AG20443 (cell line): ENCODE measurements at places on chromosomes 3 and 15.
A peak's percentile ranks its signal among the peaks of the same experiment; 100 is the strongest.

DNA sequence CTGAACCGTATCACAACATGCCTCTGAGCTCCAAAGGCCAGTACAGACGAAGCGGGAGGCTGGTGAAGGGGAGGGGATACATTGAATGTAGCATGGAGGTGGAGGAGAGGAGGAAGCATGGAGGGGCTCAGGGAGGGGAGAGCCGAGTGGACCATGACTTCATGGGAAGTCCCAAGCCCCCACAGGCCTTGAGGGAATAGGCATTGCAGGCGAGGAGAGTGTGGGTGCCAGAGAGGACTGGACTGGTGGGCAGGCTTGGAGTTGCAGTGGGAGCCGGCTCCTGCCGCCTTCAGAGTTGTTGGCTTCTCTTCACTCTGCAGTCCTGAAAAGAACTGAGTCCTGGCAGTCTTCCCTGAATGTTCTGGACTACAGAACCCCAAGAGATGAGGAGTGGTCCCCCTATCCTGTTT lies 3.3 kb upstream of the RNU6-1 start:
- no peak for DNase-seq

GRCh38 chr15:49265911-49266310 lies 95.9 kb downstream of the GALK2 start:
- DNase-seq, result no peak

DNA sequence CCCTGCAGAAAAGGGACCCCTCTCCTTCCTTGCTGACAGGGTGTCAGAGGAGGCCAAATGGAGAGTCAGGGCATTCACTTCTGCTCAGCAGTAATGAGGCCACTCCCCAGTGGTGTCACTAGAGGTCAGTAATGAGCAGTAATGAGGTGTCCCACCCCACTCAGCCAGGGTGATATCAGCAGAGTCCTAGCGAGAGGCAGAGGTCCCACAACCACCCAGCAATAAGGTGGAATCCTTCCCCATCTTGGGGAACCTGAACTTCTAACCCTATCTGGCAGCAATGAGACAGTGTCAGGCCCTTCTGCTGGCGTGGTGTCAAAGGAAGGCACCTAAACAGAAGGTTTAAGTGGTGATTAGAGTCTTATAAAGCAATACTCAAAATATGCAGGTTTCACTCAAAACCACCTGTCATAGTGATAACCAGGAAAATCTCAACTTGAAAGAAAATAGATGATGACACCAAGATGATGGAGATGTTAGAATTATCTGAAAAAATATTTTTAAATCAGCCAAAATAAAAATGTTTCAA lies 12.9 kb downstream of the OCA2 start:
- DNase-seq, result peak; percentile 85

DNA sequence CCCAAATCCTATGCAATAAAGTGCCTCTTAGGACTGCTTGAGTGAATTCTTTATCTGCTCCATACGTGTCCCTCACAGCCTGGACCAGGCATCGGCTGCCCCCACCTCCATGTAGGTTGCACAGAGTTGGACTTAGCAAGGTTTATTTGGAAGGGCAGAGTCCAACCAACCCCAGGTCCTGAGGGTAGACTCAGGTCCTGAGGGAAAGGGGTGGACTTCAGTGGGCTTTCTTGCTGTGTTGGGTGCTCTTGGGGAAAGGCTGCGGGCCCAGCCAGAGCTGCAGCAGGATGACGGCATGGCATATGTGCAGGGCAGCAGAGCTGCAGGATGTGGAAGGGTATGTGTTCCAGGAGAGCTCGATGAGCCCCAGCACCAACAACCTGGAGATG lies 6.5 kb downstream of the ALG3 start:
- no peak for DNase-seq

GRCh38 chr3:50259432-50260026 lies 9.4 kb upstream of the SEMA3B start:
- no peak for DNase-seq

- DNase-seq, result peak; percentile 82
These were observed 9.7 kb downstream of the STOML1 start for GRCh38 chr15:73982222-73982962.

- DNase-seq, result no peak
These were observed 32.5 kb downstream of the NME9 start for GRCh38 chr3:138297059-138297607.

DNA sequence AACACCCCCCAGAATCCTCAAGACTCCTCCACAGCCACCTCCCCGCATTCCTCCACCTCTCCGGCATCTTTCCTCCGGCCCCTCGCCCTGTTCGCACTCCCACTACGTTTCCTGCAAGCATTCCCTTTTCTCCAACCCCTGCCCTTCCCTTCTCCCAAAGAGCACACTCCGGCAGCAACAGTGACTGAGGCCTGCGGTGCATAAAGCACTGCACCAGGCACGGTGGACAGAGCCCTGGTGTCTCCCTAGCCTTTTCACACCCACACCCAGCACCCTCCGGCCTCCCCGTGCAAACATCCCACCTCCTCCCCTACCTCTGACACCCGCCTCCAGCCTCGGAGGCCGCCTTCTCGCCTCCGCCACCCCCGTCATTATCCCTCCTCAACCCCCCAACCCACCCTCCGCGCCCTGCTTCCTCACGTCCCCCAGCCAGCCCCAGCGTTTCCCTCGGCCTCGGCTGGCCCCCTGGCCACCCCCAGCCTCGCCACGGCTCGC lies 577 bp downstream of the ZNF148 start:
- DNase-seq, result peak; percentile 59

DNA sequence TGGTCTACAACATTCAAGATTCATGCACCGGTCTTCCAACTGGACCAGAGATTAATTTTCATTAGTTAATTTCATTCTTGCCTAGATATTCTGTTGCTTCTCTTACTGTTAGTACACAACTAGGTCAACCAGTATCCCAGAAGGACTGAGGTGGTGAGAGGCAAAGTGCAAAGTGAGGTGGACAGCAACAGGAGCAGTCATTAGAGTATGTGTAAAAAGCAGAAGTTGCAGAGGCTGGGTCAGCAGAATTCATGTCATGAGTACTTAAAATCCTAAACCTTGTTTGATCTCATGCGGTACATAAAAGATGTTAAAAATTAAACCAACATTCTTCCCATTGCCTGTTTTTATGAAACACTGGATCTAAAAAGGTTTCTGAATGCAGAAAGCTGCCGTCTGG lies 46.7 kb downstream of the PARP14 start:
- no peak for DNase-seq

DNA sequence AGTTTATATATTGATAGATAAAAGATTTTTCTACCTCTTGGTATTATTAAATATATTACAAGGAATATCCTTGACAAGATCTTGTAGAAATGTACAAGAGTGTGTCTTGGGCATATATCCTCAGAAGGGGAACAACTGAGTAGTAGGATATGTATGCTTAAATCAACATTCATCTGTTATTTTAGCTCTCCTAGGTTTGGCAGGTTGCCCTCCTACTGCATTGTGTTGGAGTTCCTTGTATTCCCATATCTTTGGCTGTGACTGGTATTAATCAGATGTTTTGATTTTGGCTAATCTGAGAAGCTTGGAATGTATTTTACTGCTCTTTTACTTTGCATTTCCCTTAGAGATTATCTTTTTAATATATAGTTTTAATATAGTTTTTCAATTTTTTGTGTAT lies 4.6 kb downstream of the MYRIP start:
- DNase-seq, result no peak

DNA sequence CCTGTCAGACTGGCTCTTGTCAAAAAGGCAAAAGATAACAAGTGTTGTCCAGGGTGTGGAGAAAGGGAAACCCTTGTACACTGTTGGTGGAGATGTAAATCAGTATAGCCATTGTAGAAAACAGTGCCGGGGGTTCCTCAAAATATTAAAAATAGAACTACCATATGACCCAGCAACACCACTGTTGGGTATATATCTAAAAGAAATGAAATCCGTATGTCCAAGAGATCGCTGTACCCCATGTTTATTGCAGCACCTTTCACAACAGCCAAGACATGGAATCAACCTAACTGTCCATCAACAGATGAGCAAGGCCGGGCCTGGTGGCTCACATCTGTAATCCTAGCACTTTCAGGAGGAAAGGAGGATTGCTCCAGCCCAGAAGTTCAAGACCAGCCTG lies 6.2 kb downstream of the CYFIP1 start:
- no peak for DNase-seq

- DNase-seq, result no peak
These were observed 82.9 kb downstream of the FAM43A start for GRCh38 chr3:194768586-194768985.

- DNase-seq, result no peak
These were observed 323.4 kb downstream of the CHST2 start for GRCh38 chr3:143442814-143443447.

DNA sequence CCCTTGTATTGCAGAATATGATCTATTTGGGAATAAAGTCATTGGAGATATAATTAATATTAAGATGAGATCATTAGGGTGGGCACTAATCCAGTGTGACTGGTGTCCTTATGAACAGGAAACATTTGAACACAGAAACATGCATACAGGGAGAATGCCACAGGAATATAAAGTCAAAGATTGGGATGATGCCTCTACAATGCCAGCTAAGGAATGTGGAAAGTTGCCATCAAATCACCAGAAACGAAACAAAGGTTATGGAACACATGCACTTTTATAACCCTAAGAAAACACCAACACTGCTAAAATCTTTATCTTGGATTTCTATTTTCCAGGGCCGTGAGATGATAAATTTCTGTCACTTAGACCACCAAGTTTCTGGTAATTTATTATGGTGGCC lies 442.4 kb upstream of the BCHE start:
- DNase-seq, result no peak

DNA sequence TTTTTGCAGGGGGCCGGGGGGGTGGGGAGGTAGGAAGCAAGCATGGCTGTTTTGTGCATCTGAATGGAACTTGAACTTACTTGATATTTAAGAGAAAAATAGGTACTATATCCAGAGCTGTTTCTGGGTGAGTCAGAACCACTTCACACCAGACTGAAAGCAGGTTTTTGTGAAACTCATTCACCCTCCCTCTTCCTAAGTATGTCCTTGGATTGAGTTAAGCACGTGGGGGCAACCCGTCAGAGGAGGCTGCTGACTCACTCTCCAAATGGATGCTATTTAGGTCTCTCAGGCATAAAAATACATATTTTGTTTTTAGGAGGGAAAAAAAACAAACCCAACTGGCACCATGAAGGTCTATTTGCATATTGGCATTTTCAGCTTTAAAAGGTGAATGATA lies 270.3 kb downstream of the RYR3 start:
- DNase-seq, result no peak

DNA sequence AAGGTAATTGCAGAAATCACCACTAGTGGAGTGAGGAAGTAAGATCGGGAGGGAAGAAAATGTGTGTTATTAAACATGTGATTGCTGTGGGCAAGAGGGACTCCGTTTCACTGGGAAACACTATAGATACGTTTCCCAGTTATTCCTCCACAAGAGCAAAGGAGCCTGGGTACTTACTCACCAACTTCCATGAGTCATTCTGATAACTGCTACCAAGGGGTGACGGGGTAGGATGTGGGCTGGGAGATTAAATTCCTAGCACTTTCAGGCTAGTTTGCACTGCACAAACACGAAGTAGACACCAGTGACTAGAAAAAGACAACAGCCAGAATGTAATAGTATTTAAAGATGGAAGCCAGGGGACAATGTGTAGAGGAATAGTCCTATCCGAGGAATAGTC lies 812.9 kb upstream of the CFAP20DC start:
- no peak for DNase-seq

DNA sequence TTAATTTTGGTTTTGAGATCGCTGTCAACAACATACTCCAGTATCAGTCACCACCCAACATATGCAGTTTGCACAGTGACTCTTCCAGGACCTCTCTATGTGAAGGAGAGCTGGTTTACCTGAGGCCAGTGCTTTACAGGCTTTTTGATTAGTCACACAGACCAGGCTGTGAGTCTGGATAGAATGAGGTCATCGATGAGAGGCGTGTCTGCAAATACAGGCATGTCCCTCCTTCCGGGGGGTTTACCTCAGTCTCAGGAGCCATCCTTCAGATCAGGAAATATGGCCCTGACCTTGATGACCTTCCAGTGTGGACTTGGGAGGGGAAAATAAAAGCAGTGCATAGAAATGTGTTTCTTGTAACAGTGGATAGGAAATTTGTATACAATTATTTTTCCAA lies 46.9 kb downstream of the KBTBD12 start:
- DNase-seq, result peak; percentile 25

- no peak for DNase-seq
These were observed 452 bp downstream of the BBX start for GRCh38 chr3:107523289-107523538.

DNA sequence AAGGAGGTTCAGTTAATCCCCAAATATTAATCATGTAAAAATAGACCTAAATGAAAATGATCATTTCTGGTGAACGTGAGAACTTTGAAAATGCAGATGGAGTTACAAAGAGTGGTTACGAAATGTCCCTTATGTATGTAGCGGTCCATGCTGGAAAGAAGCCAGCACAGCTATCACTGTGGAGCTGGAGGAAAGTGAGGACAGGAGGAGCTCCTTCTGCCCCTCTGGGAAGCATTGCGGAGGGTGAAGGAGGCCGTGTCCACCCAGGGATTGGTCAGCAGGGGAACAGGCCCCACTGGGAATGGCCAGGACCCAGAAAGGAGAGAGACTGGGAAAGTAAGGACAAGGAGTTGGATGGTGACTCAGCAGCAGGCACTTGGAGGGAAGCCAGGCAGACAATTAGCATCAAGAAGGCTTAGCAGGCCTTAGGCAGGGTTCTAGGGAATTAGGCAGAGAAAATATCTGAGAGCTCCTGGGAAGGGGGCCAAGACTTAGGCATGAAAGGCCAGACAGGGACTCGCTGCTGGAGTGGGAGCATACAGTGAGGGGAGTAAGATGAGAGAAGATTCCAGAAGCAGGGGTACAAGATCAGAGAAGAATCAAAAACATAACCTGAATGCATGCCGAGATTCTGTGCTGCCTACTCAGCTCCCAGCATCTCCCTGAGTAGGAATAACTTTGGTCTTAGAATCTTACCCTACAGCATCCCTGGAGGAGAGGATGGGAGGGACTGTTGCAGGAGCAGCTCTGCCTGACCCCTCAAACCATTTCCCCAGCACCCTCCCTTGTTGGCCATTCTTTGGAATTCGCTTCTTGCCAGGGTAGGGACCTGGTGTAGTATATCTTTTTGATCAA lies 171.0 kb upstream of the UMPS start:
- peak; percentile 81 for DNase-seq

- no peak for DNase-seq
These were observed 9.4 kb upstream of the CAMK1 start for GRCh38 chr3:9779075-9779593.

- DNase-seq, result no peak
These were observed 6.8 kb downstream of the SOX14 start for GRCh38 chr3:137770835-137771399.
